ENCODE measurements at places on chromosomes 13 and 19. TPM values are rescaled to one million over a fixed set of nuclear protein-coding genes. Genes with fewer than 3 reads are reported as not detected.

ANGPTL8 gene
- not detected for total RNA-seq

APC2 gene
- total RNA-seq: 0.15 TPM

SPACA4 gene
- total RNA-seq: not detected

ZNF528 gene
- 14.1 TPM for total RNA-seq

CD22 gene
- 3.2 TPM for total RNA-seq

ADAMTS10 gene
- total RNA-seq: 10.1 TPM

DIRAS1 gene
- not detected for total RNA-seq

Data from T-helper 1 cell treated with Interleukin-12 subunit alpha and Interleukin-12 subunit beta and Interleukin-4 antibody, amounts not matched to agents 30 ng/mL and 1 ng/mL, for 36 hours (primary cell).